ENCODE measurements at places on chromosomes 12 and 14.

GRCh38 chr14:89198544-89199329 is 218.3 kb downstream of the FOXN3 start:
- no peak for DNase-seq

- DNase-seq, result no peak
Measured at GRCh38 chr14:32703183-32703621, 235.5 kb upstream of the NPAS3 start.

DNA sequence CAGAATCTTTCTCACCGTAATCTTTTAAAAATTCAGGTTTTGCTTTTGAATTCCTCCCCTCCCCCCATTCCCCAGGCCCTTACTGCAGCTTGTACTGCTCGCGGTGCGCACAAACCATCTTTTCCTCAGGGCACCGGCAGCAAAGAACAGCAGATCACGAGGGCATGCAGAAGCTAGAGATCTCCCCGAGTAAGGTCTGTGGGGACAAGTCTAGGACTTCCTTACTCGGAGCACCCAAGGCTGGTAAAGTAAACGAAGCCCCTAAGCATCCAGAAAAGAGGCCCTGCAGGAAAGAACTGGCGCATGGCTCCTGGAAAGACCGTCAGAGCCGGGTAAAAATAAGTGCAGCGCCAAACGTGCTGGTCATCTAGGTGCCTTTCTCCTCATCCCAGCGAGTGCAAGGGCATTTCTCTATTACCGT is 727 bp downstream of the LDHB start:
- DNase-seq, result peak; percentile 66

DNA sequence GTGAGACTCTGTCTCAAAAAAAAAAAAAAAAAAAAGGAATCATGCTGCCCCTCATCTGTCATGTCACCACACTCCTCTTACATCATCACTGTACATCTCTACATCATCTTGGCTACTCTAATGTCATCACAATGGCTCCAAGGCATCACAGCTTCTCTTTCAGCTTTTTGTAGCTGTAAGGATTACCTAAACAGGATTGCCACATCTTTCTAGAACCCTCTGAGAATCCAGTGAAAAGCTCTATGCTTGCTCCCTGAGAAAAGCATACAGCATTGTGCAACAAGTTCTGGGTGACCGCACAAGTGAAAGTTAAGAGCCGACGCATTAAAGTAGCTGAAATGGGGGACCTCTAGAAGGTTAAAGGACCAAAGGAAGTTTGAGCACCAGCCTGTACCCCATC is 272.5 kb downstream of the C12orf50 start:
- DNase-seq, result no peak

DNA sequence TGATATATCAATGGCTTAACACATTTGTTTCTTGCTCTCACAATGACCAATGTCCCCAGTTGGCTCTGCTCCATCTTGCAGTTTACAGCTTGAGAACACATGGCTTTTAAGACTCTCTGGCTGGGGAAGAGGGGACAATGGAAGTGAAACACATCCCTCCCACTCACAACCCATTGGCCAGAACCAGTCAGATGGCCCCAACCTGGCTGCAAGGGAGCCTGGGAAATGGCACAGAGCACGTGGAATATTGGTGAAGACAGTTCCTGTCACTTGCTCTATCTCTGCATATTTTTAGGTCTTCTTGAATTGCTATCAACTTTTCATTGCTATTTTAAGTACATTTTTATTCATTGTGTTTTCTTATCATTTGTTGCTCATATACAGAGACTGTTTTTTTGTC is 345.4 kb downstream of the MED13L start:
- no peak for DNase-seq

GRCh38 chr12:84502907-84503787 is 409.5 kb downstream of the SLC6A15 start:
- DNase-seq, result no peak

DNA sequence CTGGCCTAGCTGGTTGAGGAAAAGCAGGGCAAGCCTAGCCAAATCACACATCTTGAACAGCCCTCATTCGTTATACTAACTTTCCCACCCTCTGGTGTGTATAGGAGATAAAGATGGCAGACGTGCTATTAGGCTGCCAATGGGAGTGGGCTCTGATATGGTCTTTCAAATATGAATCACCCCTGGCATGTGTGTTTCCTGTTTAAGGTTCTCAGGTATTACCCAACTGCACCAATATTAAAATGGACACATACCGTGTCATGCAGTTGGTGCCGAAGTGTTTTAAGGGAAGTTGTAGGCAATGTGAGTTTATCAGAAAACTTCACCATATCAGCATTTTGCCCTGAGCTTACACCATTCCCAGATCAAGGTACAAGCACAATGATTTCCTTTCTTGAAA is 33.4 kb downstream of the CHST11 start:
- DNase-seq, result no peak

GRCh38 chr12:116425256-116426193 is 133.7 kb upstream of the MAP1LC3B2 start:
- no peak for DNase-seq

DNA sequence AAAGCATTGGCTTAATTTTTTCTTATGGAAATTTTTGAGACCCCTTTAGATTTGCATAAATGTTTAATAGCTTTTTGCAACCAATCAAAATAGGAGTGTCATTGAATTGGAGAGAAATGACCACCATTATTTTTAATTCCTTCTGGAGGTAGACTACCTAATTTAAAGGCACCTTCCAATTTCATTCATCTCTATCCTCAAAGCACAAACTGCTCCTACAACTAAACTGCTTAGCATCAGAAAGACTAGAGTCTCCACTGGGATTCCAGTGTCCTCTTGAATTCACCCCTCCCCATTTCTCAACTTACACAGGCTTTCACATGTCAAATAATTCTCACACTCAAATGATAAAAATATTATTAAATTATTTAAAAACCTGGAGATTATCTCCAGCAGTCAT is 168.4 kb downstream of the RPS29 start:
- DNase-seq, result no peak

DNA sequence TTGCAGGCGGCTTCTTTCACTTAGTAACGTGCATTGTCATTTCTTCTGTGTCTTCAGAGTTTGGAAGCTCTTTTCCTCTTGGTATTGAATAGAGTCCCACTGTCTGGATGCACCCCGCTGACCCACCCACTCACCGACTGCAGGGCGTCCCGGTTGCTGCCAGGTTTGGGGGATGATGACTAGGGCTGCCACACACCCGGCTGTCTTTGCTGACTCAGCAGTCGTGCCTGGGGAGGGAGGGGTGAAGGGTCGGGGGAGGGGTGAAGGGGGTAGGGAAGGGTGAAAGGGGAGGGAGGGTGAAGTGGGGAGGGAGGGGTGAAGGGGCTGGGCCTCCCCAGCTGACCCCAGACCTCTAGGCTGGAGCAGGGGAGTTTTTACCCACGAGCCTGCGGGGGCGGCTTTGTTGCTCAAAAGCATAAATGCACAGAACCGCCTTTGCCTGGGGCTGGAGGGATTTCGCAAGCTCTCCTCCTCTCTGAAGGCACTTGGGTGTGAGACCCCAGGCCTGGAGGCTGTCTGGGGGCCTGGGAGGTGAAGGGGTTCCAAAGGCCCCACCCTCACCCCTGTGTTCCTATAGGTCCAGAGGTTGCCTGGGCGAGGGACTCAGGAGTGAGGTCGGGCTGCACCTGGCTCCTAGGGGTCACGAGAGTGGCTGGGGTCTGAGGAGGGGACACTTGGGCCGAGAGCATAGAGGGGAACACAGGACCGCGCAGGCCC is 31.3 kb upstream of the ULK1 start:
- no peak for DNase-seq

GRCh38 chr12:15662303-15662980 is 126.7 kb downstream of the EPS8 start:
- DNase-seq, result no peak

DNA sequence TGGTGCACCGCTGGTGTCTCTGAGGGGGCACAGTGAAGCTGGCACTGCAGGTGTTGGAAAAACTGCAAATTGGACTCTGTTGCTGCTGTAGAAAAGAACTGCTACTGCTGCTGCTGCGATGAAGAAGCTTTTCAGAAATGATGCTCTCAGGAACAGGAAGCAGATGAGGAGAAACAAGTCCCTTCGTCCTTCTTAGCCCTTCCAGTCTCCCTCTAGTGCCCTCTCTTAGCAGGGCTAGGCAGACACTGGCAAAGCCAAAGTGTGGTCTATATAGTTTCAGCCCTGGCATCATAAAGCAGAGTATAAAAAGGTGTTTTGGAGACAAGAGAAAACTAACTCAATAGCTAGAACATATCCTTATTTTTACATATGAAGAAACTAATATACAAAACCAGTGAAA is 174.5 kb downstream of the MYRFL start:
- no peak for DNase-seq

- no peak for DNase-seq
Measured at GRCh38 chr12:51941604-51942003, 9.9 kb upstream of the ACVR1B start.

DNA sequence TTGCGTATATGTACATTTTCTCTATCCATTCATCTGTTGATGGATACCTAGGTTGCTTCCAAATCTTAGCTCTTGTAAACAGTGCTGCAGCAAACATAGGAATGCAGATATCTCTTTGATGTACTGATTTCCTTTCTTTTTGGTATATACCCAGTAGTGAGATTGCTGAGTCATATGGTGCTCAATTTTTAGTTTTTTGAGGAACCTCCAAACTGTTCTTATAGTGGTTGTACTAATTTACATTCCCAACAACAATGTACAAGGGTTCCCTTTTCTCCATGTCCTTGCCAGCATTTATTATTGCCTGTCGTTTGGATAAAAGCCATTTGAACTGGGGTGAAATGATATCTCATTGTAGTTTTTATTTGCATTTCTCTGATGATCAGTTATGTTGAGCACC is 44.3 kb downstream of the PELI2 start:
- DNase-seq, result no peak

GRCh38 chr12:117646520-117646919 is 285.1 kb upstream of the NOS1 start:
- DNase-seq, result no peak

GRCh38 chr12:128606538-128606937 is 217.2 kb downstream of the SLC15A4 start:
- DNase-seq, result no peak

- no peak for DNase-seq
Measured at GRCh38 chr14:104009297-104009696, 67.0 kb upstream of the RD3L start.

GRCh38 chr12:11756022-11756421 is 106.5 kb downstream of the ETV6 start:
- DNase-seq, result no peak

DNA sequence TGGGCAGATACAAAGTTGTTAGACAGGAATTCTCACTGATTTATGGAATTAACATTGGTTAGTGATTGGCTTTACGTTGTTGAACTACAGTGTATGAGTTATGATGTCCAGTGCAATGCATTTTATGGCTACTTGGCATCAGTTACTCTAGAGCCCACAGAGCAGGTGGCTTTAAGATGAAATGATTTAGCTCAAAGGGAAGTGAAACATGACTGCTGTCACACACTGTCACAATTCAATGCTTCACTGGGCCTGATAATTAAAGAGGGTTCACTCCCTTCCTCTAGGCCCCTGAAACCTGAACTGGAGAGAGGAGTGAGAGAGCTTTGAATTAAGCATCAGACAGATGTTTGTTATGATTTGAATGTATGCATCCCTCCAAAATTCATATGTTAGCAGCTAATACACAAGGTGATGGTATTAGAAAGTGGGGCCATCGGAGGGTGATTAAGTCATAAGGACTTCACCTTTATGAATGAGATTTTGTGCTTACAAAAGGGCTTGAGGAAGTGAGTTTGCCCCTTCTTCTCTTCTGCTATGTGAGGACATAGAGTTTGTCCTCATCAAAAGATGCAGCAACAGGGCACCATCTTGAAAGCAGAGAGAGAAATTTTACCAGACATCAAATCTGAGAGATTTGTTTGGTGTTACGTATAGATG is 175.8 kb upstream of the GRIN2B start:
- DNase-seq, result no peak

DNA sequence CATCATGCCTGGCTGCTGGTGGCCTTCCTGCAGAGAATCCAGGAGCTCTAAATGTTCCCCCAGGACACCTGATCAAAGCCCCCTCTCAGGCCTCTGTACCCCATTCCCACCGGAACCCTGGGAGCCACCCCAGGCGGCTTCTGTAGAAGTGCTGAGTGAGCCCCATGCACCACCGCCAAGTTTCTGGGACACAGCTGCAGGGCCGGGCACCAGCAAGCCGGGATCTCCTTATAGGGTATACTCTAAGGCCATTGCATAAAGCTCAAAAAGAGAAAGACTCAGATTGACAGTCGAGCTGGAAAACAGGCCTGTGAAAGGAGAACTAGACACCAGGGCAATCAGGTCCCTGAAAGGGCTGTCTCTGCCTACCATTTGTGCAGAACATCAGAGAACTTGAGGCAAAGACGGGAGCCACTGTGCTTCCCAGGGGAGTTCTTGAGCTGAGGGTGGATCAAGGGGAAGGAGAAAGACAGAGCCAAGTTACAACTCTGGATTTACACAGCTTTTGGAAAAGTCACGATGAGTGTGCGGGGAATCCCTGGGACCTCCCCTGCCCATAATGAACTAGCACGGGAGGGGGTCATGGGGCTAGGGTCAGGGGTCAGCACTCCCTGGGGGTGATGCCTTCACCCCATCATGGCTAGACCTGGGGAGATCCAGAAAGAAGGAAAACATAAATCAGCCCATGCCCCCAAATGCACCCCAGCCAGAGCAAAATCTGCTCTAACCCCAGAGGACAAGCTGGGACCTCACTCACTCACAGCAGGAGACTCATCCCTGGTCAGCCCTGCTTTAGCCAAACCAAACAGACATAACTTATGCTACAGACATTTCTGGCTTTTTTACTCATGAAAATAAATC is 51.1 kb downstream of the ITPK1 start:
- no peak for DNase-seq

GRCh38 chr12:12219664-12220063 is 47.2 kb downstream of the LRP6 start:
- DNase-seq, result no peak

DNA sequence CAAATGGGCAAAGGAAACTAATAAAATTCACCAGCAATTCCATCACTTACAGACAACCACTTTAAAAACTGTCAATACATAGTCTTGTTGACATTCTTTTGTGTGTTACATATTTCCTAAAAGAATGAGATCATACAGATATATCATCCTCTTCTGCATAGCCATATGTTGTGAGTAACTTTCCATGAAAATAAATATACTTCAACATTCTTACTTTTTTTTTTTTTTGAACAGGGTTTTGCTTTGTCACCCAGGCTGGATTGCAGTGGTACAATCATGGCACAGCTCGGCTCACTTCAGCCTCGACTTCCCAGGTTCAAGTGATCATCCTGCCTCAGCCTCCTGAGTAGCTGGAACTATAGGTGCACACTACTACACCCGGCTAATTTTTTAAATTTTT is 20.9 kb downstream of the ZC2HC1C start:
- no peak for DNase-seq

DNA sequence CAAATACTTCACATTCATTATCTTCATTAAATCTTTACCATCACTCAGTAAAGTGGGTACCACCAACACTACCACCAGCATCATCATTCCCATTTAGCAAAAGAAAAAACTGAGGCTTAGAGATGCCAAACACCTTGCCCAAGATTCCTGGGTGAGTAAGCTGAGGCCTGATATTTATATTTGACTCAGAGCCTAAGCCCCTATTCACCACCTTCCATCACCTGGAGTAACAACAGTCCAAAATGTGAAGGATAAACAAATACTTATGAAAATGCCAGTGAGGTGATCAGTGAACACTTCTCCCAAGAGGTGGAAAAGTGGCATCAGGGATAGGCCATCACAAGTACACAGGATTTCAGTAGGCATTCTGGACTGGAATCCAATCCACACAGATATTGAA is 3.7 kb downstream of the SLC38A1 start:
- DNase-seq, result no peak
